ENCODE measurements at places on chromosomes 7 and 10.

DNA sequence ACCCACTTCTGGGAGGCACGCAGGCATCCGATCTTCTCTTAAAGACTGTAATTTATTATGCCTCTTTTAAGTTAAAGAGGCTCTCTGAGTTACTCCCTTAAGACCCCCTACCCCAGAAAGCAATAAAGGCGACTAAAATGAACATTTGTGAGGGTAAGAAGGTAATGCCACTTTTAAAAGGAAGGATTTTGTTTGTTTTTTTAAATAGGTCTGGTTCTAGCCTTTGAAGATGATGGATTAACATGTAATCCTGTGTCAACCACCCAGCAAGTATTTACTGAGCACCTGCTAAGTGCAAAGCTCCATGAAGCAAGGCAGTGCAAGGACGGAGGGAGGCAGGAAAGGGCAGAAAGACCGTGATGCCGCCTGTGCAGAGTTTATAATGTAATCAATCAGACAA is 26.1 kb downstream of the SH3PXD2A start:
- no peak for DNase-seq

GRCh38 chr10:103765168-103765567 is 90.2 kb downstream of the SH3PXD2A start:
- DNase-seq = peak; percentile 98

DNA sequence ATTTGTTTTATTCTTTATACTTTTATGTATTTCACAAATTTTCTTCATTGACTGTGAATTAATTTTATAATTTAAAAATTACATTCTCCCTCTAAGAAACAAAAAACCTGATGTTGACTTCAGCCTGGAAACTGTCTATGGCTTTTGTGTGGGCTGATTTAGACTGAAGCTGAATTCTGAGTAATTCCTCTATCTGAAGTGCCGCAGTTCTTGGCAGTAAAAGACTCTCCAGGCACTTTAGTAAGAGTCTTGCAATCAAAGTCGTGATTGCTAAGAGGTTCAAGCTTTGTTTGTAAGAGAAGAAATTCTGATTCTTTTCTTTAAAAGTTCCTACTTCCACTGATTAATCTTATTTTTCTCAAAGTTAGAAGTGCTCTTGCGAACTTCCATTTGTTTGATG is 3.4 kb upstream of the CEP41 start:
- DNase-seq = no peak

DNA sequence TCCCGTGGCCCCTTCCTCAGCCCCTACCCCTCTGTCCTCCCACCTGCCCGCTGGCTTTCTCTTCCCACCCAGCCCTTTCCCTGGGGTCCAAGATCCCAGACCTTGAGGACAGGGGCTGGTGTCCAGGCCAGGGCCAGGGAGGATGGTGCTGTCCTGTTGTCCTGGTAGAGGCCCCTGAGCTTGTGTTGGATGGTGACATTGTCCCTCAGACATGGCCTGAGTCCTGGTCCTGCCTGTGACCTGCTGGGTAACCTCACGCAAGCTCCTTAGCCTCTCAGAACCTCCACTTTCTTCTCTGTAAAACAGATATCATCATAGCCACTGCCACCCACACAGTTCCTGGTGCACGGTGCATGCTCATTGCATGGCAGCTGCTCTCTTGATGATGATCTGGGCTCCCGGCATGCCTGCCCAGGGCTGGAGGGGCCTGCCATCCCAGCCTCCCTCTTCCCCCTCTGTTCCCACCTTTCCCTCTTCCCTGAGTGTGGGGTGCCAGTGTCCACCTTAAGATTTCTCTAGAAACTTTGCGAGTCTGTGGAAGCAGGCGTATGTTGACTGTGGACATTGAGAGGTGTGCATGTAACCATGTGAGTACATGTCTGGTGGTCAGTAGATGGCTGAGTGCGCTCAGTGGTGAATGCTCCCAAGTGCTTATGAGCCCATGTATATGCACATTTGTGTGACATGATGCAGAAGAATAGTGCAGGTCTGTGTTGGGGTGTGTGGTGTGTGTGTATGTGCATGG is 60.4 kb downstream of the NEURL1 start:
- no peak for DNase-seq

All from ELR (cell line).